CD4-positive, alpha-beta memory T cell (primary cell): ENCODE measurements at places on chromosomes 7 and 10.

DNA sequence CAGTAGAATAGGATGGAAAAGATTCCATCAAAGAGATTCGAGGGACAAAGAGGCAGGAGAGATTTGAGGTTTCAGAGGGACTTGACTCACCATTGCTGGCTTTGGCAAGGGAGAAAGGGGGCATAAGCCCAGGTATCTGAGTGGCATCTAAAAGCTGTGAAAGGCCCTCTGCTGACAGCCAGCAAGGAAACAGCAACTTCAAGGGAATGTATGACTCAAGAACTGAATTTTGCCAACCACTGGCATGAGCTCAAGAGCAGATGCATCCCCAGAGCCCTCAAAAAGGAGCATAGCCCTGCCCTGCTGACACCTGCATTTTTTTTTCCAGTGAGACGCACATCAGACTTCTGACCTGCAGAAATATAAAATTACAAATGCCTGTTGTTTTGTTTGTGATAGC is 19.6 kb upstream of the ADAM12 start:
- DNase-seq, result no peak

DNA sequence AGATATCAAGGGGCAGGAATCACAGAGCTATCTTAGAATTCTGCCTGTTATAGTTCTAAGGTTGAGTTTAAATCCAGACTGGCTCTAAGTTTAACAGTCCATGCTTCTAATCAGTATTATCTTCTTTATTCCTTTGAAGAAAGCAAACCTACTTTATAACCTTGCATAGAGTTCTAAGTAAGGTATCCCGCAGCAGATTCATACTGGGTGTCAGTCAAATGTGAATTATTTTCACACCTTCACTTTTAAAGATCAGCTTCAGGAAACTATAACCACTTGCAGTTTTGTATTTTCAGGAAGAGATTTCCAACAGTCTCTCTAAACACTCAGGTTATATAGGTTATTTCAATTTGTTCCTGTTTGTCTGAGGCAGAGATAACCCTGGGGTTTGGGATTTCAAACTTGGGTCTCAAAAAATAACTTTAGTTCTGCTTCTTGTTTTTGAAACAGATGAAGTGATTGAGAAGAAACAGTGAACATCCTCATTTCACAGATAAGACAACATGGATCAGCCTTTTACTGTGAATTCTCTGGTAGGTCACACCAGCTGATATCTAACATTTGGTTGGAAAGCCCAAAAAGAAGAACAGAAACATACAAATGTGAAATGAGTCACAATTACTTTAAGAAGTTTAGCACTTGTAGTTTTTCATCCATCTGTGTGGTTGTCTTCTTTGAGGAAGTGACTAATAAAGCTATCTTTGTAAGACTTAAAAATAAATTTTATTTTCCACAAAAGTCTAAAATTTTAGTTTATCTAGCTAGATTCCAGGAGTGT is 21.4 kb downstream of the STAMBPL1 start:
- DNase-seq, result no peak

- DNase-seq, result no peak
Measured at GRCh38 chr7:152462995-152463708, 27.3 kb upstream of the KMT2C start.

- no peak for DNase-seq
Measured at GRCh38 chr7:153835712-153836265, 216.4 kb upstream of the DPP6 start.

GRCh38 chr10:130740915-130741750 is 570.4 kb downstream of the TCERG1L start:
- DNase-seq, result no peak

- no peak for DNase-seq
Measured at GRCh38 chr10:74934100-74934812, 107.9 kb downstream of the KAT6B start.

GRCh38 chr7:1950452-1951158 is 280.5 kb downstream of the ELFN1 start:
- DNase-seq, result no peak

DNA sequence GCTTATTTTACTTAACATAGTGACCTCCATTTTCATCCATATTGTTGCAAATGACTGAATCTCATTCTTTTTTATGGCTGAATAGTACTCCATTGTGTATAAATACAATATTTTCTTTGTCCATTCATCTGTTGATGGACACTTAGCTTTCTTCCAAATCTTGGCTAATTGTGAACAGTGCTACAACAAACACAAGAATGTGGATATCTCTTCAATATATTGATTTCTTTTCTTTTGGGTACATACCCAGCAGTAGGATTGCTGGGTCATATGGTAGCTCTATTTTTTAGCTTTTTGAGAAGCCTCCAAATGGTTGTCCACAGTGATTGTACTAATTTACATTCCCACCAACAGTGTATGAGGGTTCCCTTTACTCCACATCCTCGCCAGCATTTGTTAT is 58.0 kb downstream of the CREB5 start:
- no peak for DNase-seq

DNA sequence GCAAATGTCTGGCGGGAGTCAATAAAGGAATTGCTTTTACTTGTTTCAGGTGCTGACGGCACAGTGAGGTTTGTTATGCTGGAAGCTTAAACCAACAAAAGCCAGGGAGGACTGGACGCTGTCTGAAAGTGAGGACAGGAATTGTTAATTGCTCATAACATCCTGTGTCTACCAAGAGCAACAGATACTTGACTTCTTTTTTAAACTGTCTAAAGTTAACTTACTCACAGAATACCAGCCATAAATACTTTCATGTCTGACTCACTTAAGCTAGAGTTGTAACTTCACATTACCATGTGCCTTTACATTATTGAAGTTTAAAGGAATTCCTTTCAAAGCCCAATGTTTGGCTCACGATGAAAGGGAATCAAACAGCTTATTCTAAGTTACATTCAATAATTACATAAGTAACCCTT is 252.7 kb upstream of the SHH start:
- no peak for DNase-seq
